ENCODE measurements at places on chromosomes 5 and 9. TPM values are rescaled to one million over a fixed set of nuclear protein-coding genes. Genes with fewer than 3 reads are reported as not detected.

Gene ZDHHC21
- 9.3 TPM for total RNA-seq

Gene EQTN
- total RNA-seq = not detected

- peak; percentile 62 for DNase-seq
Measured at GRCh38 chr5:141908796-141909195, 14.9 kb upstream of the DELE1 start.

GRCh38 chr5:93831449-93831848, 90.0 kb upstream of the POU5F2 start:
- peak; percentile 80 for DNase-seq

GRCh38 chr5:54794135-54794975, 191.0 kb downstream of the ESM1 start:
- DNase-seq = no peak
